Activated T-helper 1 cell treated with anti-CD3 and anti-CD28 coated beads, Interleukin-12 subunit alpha, Interleukin-12 subunit beta, Interleukin-2, Interleukin-4 antibody, amounts not matched to agents 30 ng/mL and 10 ng/mL and 1 ng/mL, durations not matched to agents 14 hours and 24 hours and 36 hours (primary cell): ENCODE measurements at places on chromosomes 3 and 15. TPM values are rescaled to one million over a fixed set of nuclear protein-coding genes. Genes with fewer than 3 reads are reported as not detected.

Gene TEX9
- total RNA-seq: 0.67 and 0.78 TPM in 2 replicates

Gene RHCG
- total RNA-seq: not detected in 2 replicates

Gene SLC51A
- not detected in 2 replicates for total RNA-seq

GRCh38 chr3:110944782-110945181 is 126.8 kb upstream of the NECTIN3 start:
- no peak for DNase-seq

DNA sequence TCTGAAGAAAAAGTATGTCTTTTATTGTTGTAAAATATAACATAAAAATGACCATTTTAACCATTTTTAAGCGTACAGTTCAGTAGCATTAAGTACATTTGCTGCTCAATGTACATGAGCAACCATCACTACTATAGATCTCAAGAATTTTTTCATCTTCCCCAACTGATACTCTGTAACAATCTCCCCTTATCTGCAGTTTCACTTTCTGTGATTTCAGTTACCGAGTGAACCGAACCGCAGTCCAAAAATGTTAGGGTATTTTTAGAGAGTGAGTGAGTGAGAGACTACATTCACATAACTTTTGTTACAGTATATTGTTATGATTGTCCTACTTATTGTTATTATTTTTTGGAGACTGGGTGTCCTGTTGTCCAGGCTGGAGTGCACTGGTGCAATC is 9.0 kb upstream of the SLC25A26 start:
- DNase-seq: no peak

DNA sequence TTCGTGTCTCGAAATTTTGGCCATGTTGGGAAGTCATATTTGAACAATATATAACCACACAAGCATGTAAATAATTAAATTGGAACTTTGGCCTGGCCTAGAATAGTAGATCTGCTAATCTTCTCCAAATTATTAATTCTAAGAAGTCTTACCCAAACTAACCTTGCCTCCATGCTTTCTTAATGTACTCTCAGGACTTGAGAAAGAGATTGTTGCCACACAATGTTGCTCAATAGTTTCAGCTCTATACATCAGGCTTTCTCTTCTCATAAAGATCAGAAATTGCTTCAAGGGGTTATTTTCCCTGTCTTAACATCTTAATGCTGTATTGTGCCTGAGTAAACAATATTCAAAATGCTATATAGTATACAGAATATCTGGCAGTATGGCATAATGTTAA is 202.7 kb upstream of the LRIG1 start:
- DNase-seq: no peak

Gene TMEM158
- total RNA-seq: 0.26 and 0.61 TPM in 2 replicates
